ENCODE measurements at places on chromosomes 12 and 14. TPM values are rescaled to one million over a fixed set of nuclear protein-coding genes. Genes with fewer than 3 reads are reported as not detected.

TDRD9 gene
- 1.7 TPM for total RNA-seq

FAM186B gene
- total RNA-seq: not detected

RTL1 gene
- total RNA-seq: not detected

CLEC2A gene
- total RNA-seq: not detected

MYF6 gene
- total RNA-seq: not detected

ENDOU gene
- total RNA-seq: 0.42 TPM

LPAR5 gene
- 0.81 TPM for total RNA-seq
